ENCODE measurements at places on chromosomes 2 and 18. TPM values are rescaled to one million over a fixed set of nuclear protein-coding genes. Genes with fewer than 3 reads are reported as not detected.

DNA sequence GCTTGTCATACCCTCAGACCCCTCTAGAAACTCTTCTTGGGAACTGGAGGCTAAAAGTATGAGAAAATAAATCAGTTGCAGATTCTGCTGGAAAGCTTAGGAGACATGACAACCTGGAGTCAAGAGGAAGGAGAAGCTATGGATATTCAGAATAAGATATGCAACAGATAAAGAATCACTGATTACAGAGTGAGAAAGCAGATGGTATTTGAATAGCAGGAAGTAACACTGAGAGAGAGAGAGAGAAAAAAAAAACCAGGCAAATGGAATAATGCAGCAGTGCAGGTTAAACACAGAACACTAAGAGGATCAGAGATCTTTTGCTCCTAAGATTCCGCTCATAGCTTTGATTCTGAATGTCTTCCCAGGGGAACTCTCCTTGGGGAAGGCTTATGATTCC lies 1284.1 kb upstream of the NXPH2 start:
- no peak for DNase-seq

The FSIP2 gene
- 0.26 TPM for total RNA-seq

The CAB39 gene
- 72.3 TPM for total RNA-seq

- DNase-seq, result peak; percentile 55
Measured at GRCh38 chr2:216352653-216353270, 19.5 kb downstream of the MARCHF4 start.

DNA sequence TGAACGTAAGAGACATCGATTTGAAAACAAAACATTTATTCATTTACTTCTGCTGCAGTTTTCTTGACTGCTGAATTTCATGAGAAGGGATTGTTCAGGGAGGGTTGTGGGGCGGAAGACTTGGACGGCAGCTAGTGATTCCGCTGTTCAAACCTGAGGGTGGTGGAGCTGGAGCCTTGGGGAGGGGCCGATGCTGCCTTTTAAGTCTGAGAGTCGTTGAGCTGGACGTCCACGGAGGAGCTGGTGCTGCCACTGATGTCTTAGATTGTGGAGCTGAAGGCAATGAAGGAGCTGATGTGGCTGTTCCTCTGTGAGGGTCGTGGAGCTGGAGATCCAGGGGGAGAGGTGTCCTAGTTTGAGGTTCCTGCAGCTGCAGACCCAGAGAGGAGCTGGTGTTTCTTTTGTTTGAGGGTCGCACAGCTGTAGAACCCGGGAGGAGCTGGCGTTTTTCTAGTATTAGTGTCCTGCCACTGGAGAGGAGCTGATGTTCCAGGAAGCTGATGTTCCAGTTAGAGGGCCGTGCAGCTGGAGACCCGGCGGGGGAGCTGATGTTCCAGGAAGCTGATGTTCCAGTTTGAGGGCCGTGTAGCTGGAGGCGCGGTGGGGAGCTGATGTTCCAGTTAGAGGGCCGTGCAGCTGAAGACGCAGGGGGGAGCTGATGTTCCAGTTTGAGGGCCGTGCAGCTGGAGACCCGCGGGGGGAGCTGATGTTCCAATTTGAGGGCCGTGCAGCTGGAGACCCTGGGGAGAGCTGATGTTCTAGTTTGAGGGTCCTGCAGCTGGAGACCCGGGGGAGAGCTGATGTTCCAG lies 150.9 kb downstream of the RTP5 start:
- DNase-seq, result no peak

The ACVR2A gene
- total RNA-seq, result 8.9 TPM

- DNase-seq, result peak; percentile 79
Measured at GRCh38 chr18:9708057-9708433, at the start of gene RAB31. Gene RAB31 (plus strand): TSS chr18:9708301. CDS start chr18:9708406, 105 bp downstream.

GRCh38 chr2:118085173-118086023 lies 2.9 kb upstream of the INSIG2 start:
- no peak for DNase-seq

DNA sequence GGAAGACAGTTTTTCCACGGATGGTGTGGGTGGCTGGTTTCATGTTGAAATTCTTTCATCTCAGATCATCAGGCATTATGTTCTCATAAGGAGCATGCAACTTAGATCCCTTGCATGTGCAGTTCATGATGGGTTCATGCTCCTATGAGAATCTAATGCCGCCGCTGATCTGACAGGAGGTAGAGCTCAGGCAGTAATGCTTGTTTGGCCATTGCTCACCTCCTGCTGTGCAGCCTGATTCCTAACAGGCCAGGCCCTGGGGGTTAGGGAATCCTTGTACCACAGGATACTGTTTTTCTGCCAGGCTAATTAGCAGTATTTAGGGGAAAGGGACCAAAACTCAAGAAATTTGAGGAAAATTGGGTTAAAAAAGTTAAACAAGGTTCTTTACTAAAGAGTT lies 5.3 kb upstream of the LHCGR start:
- no peak for DNase-seq

The LIPT1 gene
- 10.5 TPM for total RNA-seq

- no peak for DNase-seq
Measured at GRCh38 chr2:235925250-235925919, 242.8 kb downstream of the GBX2 start.

GRCh38 chr2:238803996-238804870 lies 43.7 kb upstream of the TWIST2 start:
- DNase-seq, result no peak

The PCARE gene
- under 0.01 TPM for total RNA-seq

DNA sequence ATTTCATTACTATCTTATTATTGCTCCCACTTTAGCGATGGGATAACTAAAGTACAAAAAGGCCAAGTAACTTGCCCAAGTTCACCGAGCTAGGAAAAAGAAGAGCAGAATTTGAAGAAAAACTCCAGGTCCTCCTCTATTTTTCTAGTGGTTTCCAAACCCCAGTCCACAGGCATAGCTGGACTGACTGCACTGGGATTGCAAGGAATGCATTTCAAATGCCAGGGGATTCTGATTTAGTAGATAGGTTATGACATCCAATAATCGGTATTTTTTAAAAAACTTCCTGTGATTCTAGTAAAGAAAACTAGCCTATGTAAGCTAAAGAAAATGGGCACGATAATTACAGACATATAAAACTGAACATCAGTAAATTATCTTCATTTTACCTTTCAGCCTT lies 62.7 kb upstream of the GALNT5 start:
- DNase-seq, result no peak

The MPP4 gene
- total RNA-seq, result 0.26 TPM

DNA sequence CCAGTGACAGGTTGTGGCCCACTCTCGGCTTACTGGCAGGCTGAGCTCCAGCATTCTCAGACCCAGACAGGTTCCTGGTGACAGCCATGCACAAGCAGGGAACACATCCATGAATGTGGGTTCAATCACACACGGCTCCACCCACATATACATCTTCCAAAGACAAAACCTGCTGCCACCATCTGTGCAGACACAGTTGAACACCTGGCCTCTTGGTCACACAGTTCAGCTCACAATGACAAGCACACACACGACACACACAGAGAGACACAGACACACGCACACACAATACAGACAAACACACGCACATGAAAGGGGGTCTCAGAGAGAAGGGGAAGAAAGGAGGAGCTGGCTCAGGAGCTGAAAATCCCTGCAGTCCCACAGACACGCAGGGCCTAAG lies 32.1 kb upstream of the PTMA start:
- DNase-seq, result no peak

- no peak for DNase-seq
Measured at GRCh38 chr2:12642332-12642731, 74.4 kb upstream of the TRIB2 start.

DNA sequence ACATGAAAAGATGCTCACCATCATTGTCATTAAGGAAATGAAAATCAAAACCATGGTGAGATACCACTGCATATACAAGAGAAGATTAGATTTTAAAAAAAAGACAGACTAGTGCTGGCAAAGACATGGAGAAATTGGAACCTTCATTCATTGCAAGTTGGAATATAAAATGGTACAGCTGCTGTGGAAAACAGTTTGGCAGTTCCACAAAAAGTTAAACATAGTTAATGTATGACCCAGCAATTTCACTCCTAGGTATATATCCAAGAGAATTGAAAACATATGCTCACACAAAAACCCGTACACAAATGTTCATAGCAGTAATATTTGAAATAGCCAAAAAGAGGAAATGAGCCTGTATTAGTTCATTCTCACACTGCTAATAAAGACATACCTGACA lies 33.7 kb upstream of the MBOAT2 start:
- DNase-seq, result peak; percentile 45

The ABCG5 gene
- total RNA-seq, result not detected

The ABCB11 gene
- not detected for total RNA-seq

DNA sequence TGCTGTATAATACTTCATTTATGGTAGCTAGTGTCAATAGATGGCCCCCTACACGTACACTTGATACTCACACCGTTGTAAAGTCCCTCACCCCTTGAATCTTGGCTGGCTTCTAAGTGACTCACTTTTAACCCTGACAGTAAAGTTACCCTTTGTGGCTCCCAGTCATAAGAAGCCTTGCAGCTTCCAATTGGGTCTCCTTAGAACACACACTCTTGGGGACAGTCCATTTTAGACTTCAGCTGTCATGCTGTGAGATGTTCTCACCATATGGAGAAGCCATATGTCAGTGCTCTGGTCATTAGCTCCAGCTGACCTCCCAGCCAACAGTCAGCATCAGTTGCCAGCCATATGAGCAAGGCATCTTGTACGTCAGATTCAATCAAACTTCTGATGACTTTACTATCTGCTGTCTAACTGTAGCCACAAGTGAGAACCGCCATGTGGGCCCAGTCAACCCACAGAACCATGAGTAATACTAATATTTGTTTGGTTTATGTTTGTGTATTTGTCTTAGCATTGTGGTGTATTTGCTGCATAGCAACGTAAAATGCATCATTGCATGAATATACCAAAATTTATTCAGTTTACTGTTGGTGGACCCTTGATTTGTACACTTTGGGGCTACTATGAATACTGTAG lies 68.3 kb downstream of the PTPN4 start:
- DNase-seq, result peak; percentile 50

- no peak for DNase-seq
Measured at GRCh38 chr2:206890926-206891325, 48.4 kb upstream of the CPO start.

DNA sequence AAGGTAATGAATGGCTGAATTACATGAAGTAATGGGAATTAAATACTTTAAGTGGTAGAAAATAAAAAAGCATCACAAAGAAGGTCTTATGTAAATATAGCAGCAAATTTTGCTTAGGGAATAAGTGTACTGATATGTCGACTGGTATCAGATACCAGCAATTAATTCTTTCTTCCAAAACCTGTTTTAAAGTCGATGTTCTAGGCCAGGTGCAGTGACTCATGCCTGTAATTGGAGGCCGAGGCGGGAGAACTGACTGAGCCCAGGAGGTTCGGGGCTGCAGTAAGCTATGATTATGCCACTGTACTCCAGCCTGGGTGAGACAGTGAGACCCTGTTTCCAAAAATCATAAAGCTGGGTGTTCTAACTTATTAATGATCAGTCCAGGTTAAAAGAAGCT lies 30.3 kb downstream of the SP3 start:
- no peak for DNase-seq

DNA sequence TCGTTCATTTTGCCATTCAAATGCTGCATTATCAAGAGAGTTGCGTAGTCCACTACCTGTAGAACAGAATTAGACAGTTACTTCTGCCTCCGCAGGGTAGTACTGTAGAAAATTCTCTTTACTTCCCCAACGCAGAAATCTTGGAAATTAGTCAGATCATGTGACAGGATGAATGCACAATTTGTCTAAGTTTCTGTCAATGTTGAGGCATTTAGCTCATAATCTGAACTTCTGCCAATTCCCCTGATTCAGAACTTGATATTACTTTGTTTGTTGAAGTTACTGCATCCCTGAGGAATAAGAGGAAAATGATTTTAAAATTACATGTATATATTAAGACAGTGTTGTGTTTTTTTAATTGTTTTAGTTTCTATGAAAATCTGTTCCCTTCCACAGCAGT lies 83.4 kb downstream of the TTC27 start:
- DNase-seq, result peak; percentile 95
